D341Med (cell line): ENCODE measurements at places on chromosomes 3 and 15.
A peak's percentile ranks its signal among the peaks of the same experiment; 100 is the strongest.

GRCh38 chr3:4729061-4729973 is 236.2 kb downstream of the ITPR1 start:
- no peak for DNase-seq

- DNase-seq = peak; percentile 38
Observed at GRCh38 chr3:45496555-45496954, 98.0 kb upstream of the LIMD1 start.

DNA sequence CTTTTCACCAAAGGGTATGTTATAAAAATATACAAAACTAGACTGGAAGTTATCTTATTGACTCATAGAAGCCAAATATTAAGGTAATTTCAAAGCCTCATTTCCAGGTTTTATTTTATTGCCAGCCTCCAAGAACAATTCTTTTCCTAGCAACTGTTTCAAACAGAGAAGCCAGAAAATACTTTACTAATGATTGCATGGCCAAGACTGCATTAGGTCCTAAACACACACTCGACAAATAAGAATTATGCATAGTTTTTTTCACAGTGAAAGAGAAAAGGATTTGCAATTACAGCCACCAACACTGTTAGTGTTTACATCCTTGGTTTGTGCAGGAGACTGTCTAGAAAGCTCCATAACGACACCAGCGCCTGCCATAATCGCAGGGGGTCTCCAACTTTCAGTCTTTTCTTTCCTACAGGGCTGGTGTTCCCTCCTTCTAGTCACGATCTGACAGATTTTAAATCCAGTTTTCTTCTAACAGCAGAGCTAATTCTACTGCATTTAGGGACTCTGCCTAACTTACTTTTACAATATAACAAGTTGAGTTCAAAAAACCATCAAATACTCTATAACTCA is 58.1 kb downstream of the CLASP2 start:
- DNase-seq = no peak

DNA sequence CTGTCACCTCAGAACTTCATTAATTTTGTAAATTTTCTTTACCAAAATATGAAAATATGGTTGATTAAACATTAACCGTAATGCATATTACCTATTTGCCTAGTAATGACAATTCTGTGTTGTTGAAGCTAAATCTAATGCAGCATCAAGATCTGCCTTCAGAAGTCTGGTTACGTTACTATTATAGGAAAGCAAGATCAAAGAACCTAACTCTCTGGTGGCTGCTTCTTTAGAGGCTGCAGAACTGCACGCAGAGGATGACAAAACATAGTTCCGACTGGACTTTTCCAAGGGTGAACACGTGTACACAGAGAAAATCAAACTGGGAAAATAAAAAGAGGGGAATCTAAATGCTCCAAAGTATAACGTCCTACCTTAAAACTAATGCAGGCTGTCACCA is 20.5 kb downstream of the CD47 start:
- DNase-seq = no peak

GRCh38 chr3:34011171-34012101 is 213.0 kb downstream of the PDCD6IP start:
- DNase-seq = no peak

GRCh38 chr15:70281811-70282307 is 184.1 kb upstream of the TLE3 start:
- DNase-seq = peak; percentile 7

DNA sequence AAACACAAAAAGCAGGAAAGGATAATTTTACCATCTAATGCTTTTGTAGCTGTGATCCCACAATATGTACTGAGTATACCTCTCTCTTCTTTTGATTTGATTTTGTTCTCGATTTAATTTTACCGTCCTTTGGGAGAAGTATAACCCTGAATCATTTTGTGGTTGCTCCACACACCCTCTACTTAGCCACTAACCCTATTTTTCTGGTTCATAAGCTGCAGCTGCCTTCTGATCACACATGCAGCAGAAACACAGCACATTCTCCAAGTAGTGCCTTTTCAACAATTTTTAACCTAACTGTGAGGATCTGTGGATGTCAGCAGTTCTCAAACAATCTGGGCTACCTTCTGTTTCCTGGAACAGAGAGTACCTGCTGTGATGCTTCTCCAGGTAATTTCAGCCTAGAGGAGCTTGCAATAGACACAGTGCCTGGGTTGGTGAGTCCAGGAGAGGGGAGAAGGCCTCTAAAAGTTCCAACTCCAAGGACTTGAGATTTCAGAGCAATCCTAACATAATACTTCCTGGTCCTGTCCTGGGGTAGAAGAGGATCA is 40.3 kb downstream of the HGD start:
- DNase-seq = no peak

DNA sequence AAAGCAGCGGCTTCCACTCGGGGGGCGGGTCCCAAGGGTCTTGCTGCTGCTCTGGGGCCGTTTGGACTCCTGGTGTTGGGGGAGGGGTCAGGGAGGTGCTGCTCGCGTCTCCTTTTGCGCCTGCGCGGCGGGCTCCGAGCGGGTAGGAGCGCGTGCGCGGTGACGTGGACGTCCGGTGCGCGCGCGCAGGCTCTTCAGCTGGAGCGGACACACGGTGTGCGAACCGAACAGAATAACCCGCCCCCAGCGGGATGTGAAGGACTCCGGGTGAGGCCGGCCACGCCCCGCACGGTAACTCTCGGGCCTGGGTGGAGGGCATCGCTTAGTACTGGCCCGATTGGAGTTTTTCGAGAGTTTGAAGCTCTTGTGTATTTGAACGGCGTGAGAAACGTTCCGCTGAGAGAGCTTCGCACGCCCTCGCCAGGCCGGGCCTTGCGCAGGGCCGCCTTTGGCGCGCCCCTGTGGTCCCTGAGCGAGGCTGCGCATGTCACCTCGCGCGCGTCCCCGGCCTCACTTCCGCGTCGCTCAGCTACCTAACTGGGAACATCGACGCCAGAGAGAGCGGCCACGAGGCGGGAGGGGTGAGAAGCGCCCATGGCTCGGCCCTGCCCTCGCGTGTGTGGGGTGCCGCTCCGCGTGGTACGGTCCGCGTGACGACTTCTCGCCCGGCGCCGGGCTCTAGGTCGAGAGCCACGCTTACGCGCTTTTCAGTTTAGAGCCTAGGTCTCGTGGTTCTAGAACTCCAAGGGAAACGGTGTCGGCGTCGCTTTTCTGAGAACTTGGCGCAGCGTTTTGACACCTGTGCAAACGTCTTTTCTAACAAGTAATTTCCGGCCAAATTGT is at the start of gene MGA:
TSS of gene MGA (plus strand) at position 171 of the 843 bp plus-strand sequence.
- DNase-seq = peak; percentile 89

- DNase-seq = no peak
Observed at GRCh38 chr3:56987238-56987895, 73.1 kb upstream of the SPATA12 start.

DNA sequence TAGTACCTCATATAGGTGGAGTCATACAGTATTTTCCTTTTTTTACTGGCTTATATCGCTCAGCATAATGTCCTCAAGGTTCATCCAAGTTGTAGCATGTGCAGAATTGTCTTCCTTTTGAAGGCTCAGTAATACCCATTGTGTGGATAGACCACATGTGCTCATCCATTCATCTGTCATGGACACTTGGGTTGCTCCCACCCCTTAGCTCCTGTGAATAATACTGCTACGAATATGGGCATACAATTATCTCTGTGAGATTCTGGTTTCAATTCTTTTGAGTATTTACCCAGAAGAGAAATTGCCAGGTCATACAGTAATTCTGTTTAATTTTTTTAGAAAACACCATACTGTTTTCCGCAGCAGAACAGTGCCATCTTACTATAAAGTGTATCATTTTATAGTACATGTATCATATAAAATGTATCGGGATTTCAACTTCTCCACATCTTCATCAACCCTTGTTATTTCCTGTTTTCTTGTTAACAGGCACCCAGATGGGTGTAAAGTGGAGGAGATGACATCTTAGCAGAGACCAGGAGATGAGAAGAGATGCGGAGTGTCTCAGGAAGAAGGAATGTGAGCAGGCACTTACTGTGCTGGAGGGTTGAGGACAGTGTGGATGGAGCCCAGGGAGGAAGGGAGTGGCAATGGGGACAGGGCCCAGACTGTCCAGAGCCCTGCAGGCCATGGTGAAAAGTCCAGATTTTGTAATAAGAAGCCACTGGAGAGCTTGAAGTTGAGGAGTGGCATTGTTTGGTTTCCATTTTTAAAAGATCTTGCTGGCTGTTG is 27.0 kb upstream of the PRR23E start:
- no peak for DNase-seq

DNA sequence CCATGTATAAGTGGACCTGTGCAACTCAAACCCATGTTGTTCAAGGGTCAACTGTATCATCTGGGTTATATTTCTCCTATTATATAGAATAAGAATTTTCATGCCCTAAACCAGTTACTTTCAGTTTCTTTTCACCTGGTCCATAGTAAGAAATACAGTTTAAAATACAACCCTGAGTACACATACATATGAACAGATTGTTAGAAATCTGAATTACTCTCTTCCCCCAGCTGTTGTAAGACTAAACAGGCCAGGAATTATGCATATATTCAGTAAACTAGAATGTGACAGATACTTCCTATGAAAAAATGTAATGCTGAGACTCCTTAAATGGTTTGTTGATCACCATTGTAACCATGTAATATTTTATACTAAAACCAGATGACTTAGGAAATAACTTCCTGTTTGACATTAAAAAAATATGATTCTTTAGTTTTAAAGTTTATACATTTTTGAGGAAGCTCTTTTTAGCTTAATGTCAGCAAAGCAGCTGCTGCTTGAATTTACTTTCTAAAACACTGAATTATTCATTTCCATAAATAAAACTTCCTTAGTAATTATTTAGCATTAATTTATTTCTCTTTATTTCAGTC is 52.5 kb upstream of the ZCWPW2 start:
- DNase-seq = no peak

GRCh38 chr3:146899171-146899570 is 294.0 kb upstream of the PLSCR5 start:
- DNase-seq = no peak

- no peak for DNase-seq
Observed at GRCh38 chr3:163890661-163891060, 1187.6 kb downstream of the SI start.
